DMS53 (cell line): ENCODE measurements at places on chromosomes 6 and 20.

GRCh38 chr6:137389150-137389704 is 105.0 kb downstream of the OLIG3 start:
- DNase-seq: no peak

GRCh38 chr20:1912646-1913045 is 17.4 kb downstream of the SIRPA start:
- DNase-seq: no peak

GRCh38 chr6:23180504-23181293 is 611.3 kb downstream of the HDGFL1 start:
- DNase-seq: peak; percentile 50

- peak; percentile 97 for DNase-seq
These were observed 9.5 kb upstream of the PAQR8 start for GRCh38 chr6:52352239-52353018.

DNA sequence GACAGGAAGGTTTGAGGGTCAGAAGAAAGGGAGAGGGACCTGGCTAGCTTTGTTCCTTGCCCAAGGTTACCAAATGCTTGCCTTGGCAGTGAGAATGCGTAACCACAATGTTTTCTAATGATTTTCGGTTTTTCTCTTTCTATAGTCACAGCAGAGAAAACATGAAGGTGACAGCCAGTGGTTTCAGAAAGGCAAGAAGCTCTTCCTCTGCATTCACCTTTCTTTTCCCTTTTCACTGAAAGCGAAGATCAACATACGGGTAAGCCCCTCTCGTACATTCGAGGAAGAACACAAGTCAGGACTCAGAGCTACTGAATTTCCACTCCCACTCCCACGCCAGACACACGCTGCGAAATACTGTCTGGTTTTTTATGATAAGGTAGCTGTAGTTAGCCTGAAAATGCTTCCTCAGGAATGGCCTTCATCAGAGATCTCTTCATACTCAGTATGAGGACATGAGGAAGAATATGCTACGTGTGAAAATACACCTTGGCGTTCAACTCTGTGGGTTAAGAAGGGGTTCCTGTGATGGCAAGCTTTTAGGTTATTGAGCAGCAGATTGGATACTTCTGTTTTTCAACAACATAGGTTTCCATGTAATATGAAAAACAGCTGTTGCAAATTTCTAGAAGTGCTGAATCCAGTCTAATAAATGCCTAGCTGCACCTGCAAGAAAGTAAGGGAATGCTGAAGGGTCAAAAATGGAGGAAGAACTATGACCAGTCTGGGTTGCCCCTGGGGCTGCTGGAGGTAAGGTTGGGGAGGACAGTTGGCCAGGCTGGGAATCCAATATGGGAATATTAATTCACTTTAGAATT is 7.4 kb upstream of the CD83 start:
- DNase-seq: no peak

DNA sequence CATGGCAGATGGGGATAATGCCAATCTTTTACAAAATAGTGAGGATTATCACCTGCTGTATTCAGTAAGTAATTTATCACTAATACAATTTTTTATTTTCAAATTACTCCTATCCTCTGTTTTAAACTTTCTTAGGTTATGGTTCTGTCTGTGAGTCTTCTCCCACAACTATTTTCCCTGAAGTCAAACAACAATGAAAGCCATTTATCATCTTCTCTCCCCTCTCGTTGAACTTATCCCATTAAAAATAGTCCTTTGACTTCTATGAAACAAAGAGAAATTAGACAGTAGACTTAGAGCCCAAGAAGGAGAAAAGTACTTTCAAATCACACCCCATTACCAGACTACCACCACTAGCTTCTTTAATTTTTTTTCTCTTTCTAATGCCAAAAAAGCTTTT is 147.7 kb downstream of the SIM1 start:
- DNase-seq: no peak

DNA sequence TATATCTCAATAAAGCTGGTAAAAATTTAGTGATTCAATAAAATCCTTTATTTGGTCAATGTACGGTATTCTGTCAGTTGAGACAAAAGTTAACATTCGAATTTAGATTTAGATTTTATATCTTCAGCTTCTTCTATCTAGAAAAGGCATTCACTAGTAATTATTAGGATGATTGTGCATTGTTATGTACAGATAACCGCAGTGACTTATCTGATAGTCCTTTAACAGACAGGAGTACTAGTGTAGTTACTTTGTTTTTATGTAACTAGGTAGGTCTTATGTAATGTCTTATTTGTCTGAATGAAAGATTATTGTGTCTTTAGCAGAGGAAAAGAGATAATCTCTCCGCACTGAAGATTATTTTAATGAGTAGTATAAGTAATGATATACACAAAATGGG is 31.3 kb downstream of the TRIM27 start:
- no peak for DNase-seq

DNA sequence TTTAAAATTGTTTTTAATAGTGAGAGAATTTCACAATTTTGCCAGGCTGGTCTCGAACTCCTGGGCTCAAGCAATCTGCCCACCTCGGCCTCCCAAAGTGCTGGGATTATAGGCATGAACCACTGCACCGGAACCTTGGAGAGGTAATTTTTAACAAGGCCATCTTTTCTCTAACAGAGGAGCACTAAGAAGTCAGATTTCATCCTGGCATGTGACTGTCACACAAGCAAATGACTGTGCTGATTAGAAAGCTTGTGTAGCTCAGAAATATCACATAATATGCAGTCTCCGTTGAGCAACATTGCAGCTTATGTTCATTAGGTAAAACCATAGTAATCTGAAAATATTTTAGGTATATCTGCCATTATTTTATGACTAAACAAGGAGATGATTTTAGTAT is 156.0 kb downstream of the CCDC170 start:
- no peak for DNase-seq

DNA sequence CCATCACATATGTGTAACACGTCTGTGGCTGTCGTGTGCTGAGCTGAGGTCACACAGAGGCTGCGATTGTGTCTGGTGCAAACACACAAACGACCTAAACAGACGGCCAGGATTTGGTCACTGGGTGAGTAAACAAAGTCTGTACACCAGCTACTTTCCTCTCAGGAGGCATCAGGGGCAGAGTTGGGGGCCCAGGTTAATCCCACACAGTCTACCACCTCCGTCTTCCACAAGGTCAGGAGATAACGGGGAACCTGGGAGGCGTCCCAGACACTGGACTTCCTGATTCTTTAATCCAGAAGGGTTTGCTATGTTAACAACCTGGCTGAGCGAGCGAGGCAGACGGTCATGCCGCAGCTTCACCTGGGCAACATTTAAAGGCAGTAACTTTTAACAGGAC is 1.5 kb downstream of the DACT2 start:
- DNase-seq: peak; percentile 58

DNA sequence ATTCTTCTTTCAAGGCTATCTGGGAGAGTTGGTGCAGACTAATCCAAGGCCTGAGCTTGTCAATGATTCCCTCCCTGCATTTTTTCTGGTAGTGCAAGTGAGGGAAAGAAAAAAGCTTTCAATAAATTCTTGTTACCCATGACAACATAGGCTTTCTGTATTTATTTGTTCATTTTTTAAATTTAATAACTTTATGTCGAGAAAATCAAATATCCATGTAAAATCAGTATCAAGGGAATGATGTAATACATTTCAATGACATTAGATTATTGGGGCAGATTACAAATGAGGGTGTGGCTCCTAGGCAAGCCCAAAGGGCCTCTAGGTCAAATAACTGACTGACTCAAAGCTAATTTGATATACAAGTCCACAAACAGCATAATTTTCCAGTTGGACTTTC is 104.0 kb downstream of the GJA1 start:
- no peak for DNase-seq
